Activated CD4-positive, CD25-positive, alpha-beta regulatory T cell treated with anti-CD3 and anti-CD28 coated beads, Interleukin-2, amount 50 U/mL, for 16 hours (primary cell): ENCODE measurements at places on chromosomes 4 and X.

DNA sequence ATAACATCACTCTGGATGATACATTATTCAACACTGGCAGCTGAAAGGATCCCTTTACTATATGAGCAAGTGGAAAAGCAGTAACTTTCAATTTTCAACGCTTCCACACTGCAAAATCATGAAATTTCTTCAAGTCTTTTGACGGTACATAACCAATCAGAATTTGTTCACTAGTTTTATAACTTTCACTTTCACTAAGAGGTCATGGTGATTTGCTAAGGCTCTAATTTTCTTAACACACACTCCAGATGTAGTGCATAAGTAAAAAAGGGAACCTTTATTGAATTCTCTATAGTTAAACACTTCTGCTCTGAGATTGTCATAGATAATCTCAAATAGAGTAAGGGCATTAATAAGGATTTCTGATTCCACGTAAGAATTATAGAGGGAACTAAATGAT, 4.1 kb downstream of the ARMCX2 start:
- DNase-seq: no peak

- DNase-seq: no peak
Observed at GRCh38 chr4:48792348-48793006, 12.4 kb upstream of the FRYL start.

DNA sequence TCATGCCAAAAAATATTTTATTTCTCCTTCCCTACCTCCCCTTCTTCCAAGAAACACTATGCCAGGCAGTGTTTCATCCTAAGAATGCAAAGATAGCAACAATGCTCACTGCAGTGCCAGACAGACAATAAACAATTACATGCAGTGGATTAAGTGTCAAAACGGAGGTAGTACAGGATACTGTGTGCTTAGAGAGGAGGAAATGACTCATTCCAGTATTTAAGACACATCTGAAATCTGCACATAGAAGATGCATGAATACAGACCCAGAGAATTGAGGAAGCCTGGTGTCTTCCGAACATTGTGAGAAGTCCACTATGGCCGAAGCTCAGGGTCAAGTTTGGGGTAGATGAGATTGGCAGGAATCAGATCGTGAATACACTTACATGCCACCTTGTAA, 326.4 kb downstream of the PPP3CA start:
- DNase-seq: no peak

DNA sequence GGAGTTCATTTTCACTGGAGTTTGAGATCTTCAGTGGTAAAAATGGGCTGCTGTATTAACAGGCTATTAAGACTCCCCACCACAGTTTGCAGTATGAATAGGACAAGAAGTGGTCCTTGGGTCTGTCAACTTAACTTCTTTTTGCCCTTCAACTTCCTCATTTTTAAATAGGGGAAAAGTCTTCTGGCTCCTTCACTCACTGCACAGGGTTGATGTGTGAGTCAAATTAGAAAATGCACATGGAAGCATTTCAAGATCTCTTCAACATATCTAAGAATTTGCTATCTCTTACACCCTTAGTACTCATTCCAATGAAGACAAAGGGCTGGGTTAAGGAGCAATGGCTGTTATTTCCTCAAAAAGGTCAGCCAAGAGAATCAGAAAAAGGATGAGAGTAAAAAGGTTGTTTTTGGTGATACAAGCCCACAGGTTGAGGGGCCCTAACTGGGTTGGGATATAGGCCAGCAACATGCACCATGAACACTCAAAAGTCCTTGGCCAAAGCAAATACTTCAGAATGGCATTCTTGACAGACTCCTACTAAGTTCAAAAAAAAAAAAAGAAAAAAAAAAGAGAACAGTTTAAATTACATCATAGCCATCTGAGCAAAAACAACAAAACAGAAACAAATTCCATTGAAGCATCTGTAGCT, 13.4 kb downstream of the PDE5A start:
- no peak for DNase-seq

DNA sequence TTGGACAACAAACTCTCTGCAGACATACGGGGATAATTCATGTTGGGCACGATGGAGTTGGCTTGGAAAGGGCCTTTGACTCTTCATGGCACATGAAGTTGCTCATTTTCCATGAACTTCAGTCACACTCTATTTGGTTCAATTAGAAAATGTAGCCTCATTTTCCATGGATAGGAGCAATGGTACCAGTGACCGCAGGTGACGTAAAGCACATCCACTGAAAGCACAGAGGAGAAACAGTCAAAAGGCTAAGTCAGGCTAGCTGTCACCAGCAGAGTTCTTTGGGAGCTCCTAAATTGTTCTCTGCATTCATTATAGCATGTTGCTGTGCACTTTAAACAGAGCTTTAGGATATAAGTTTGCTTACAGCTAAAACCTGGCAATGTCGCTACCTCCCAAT, 39.9 kb upstream of the MAP3K15 start:
- DNase-seq: no peak

GRCh38 chrX:124232523-124233201, 99.8 kb upstream of the TEX13D start:
- no peak for DNase-seq

GRCh38 chr4:40288566-40288965, 46.6 kb upstream of the CHRNA9 start:
- no peak for DNase-seq

DNA sequence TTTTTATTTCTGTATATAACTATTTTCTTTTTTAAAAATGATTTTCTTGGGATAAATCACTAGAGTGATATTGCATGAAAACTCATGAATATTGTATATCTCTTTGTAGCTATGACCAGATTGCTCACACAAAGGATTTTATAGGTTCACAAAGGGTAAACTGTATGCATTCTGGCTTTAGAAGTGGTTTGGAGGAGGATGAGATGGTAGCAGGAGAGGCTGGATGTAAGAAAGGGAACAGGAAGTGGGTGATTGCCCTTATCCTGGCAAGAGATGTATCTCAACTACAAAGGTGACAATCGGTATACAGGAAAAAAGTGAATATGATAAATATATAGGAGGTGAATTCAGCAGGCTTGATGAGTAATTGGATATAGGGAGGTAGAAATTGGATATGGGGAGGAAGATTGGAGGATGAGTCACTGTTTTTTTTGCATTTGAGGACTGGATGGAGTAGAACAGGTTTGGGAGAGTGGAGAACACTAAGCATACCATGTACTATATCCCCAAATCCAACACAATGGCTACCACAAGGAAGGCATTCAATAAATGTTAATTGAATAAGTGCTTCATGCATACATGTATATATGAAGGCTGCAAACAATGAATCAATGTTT, 9.9 kb downstream of the FGG start:
- DNase-seq: no peak

GRCh38 chr4:159856451-159856850, 753.6 kb downstream of the RAPGEF2 start:
- no peak for DNase-seq

- no peak for DNase-seq
Observed at GRCh38 chr4:162683659-162684370, 482.9 kb downstream of the NAF1 start.

DNA sequence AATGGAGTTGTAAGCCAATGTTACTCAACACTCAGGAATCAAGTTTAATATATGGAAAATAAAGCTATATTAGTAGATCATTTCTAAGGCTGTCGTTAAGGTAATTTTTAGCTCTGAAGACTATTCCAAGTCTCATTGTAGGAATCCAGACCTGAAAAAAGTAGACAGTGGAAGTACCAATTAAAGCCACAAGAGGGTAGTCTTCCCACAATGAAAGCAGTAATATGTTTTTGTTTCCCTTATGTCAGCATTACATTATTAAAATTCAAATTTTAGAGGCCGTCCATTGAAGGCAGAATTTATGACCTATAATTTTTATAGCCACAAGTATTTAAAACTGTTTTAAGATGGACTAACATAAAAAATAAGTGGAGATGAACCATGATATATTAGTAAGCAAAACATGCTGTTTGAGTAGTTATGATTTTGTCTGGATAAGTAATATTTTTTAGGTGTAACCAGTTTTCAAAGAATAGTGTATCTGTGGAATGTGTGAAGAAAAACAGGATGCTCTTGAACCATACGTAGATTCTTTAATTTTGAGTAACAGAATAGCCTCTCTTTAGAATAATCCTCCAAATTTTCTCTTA, 372.6 kb upstream of the TECRL start:
- no peak for DNase-seq

DNA sequence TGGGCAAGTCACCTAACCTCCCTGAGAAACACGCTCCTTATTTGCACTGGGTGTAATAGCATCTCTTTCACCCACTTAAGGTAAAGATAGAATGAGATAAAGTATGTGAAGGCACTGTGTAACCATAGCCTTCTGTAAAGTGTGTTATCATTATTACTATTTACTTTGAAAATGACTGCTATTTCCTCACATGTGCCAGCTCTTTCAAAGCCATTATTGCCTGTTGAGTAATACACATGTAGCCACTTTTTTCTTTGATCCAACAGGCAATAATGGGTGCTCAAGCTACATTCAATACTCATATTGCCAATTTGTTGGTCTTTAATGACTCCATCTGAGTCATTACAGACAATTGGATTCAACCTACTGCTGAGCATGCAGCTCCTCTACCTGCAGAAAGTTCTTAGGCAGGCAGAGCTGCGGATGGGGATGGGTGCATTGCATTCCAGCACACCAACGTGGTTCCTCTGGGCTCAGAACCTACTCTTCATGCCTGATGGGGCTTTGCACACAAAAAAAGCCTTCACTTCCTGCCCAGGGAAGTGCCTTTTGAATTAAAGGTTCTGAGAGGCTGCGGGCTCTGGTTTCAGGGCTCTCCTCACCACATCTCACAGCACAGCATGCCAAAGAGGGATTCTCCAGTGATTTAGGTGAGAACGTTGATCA, 9.7 kb downstream of the PTCHD1 start:
- DNase-seq: no peak

GRCh38 chrX:31331928-31332327, 260.1 kb upstream of the FTHL17 start:
- DNase-seq: no peak

- no peak for DNase-seq
Observed at GRCh38 chrX:151711154-151711553, 4.7 kb upstream of the FATE1 start.

- DNase-seq: no peak
Observed at GRCh38 chr4:24795666-24796381, 451 bp downstream of the SOD3 start.

- no peak for DNase-seq
Observed at GRCh38 chr4:66032571-66032970, 362.3 kb upstream of the EPHA5 start.

DNA sequence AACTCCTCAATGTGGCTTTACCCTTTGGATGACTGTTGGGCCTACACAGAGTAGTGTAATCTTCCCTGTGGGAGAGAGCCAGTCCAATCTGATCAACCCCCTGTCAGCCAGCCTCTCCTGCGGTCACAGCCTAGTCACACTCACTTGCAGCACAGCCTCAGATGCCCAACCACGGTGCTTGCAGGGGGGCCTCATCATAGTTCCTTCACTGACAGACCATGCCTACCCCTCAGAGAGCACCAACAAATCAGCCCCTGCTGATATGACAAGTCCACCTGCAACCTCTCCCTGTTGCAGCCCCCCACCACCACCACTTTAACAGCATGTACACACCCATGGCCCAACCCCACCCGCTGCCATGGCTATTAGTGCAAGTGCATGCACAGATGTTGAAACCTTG, 146.8 kb downstream of the HMGN5 start:
- no peak for DNase-seq

GRCh38 chrX:11382930-11383329, 89.7 kb downstream of the AMELX start:
- DNase-seq: no peak

- DNase-seq: no peak
Observed at GRCh38 chr4:121370729-121371325, 10.0 kb downstream of the QRFPR start.

DNA sequence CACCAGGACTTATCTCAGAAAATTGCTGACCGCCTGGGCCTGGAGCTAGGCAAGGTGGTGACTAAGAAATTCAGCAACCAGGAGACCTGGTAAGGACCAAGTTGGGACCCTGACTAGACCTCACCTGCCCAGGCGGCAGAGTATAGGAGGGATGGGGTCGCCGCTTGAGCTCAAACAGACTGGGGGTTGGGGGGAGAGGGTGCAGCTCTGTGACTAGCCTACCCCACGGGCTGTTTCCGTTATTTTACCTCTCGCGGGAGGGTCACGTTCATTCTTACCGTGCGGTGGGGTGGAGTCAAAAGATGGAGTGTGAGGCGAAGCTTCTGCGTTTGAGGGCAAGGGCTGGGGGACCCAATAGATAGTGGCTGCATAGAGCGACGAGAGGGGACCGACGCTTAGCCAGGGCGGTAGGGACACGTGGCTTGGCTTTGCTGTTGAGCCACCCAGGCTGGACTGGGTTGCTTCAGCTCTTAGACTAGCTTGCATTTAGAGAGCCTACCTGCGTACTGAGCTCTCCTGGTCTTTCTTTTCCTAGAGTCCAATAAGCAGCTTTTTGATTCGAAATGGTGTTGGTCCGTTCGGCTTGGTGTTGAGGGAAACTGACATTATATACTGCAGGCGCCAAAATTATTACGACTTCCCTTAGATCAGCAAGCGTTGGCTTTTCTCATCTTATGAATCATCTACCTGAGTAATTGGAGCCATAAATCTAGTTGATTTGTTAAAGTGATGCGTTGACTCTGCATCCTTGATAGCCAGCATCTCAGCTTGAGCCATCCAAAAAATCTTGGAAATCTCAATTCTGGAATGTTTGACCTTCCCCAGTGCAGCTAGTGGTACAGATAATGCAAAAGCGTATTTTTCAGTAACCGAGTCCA, 591 bp downstream of the PRPS1 start:
- DNase-seq: peak; percentile 12

DNA sequence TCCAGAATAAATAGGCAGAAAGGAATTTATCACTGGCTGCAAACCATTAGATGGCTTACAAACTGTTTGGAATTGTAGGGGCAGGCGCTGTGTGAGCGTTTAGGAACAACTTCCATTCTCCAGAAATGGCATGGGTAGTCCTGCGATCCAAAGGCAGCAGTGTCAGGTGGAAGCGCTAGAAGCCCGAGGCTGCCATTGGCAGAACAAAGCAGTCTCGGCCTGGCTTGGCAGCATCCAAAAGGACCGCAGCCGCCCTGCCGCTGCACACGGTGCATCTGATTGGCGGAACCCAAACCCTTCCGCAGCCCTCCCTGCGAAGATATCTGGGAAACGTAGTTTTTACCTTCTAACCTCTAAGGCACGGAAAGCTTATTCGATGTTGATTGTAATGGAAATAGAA, 23.6 kb upstream of the YTHDC1 start:
- DNase-seq: peak; percentile 23

DNA sequence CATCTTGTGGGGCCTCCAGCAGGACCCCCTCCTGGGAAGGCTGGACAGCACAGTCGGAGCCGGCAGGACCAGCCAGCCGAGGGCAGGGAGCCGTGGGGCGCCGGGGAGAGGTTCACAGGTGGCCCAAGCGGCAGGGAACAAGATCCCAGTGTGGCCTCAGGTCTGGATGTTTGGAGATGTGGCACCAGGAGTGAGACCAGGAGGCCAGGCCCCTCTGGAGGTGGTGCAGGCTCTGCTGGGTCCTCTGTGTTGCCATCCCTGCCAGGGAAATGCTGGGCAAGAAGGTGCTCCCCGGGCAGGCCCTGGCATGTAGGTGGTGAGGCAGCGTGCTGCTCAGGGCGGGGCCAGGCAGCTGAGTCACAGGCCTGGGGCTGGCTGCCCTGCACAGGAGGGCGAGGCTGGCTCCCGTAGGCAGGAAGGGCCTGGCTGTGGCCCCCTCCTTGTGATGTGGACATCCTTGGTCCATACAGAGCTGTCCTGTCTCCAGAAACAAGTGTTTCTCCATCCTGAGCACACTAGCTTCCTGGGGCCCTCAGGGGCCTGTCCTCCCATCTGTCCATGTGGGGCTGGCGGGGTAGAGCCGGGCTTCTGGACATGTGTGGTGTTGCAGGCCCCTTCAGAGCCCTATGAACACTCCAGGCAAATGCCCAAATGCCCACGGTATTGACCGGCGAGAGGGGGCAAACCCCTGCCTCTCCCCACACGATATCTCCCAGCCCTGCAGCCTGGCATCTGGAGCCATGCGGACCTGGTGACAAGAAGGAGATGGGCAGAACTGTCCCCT, 4.8 kb upstream of the HGFAC start:
- no peak for DNase-seq
